Chondrocyte (in vitro differentiated cells): ENCODE measurements at places on chromosomes 16 and 17.
A peak's percentile ranks its signal among the peaks of the same experiment; 100 is the strongest.

- no peak for DNase-seq
Observed at GRCh38 chr16:72197545-72197944, 25.6 kb upstream of the PMFBP1 start.

DNA sequence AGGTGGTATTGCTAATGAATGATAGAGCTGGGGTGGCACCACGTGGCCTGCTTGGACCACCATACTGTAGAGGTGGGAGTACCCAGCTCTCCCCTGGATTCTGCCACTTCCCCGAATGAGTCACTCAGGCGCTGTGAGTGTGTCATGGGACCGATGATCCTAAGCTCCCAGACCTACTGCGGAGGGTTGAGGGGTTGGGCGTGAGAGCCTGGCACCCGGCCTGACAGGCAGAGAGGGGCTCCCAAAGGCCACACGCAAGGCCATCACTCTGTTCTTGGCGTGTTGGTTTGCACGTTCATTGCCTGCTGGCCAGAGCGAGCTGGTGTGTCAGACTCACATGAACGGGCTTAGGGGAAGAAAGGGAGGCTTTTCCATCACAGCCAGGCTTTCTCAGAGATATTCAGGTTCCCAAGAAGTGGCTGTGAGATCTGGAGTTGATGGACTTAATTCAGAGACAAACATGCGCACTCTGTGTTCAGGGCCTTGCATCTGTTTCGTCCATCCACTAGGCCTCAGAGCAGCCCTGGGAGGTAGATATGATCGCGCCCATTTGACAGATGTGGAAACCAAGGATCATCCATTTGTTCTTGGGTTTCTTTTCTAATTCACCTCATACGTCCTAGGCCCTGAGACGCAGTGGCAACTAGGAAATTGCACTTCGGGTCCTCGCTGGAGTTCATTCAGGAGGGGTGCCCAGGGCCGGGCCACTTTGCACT, 41.4 kb downstream of the CMIP start:
- DNase-seq, result no peak

DNA sequence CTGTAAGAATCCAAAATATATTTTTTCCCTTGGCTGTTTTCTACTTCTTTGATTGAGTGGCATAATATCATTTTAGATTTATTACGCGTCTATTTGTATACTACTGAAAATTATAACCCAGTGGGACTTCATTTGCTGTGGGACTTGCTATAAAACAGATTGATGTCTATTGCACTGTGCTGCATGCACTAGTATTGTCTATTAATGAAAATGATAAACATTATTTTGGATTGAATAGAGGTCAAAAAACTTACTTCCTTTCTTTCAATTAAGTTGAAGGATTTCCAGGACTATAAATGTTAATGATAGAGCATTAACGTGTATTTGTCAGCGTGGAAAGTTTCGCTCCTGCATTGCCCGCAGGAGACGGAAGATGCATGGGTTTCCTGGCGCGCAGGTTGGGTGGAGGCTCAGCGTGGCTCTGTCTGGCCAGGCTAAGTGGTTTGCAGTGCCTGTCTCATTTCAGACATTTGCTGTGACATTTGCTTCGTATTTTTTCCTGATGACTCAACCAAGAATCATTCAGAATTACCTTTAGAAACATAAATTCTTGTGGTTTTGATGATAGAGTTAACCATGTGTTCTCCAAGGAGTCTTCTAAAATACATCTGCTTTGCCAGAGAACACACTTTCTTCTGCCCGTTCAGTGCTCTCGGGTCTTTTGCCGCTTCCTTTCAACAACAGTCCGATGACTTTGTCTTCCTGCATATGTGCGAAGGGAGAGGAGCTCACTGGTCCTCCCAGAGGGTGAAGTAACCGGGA, 216.7 kb downstream of the RPTOR start:
- no peak for DNase-seq

GRCh38 chr17:53313746-53314145, 509.0 kb upstream of the KIF2B start:
- no peak for DNase-seq

GRCh38 chr17:17701658-17702057, 20.4 kb downstream of the RAI1 start:
- no peak for DNase-seq

GRCh38 chr17:12386225-12386624, 279.5 kb upstream of the MYOCD start:
- no peak for DNase-seq

GRCh38 chr17:38416840-38417209, 11.4 kb upstream of the ARHGAP23 start:
- DNase-seq, result no peak

DNA sequence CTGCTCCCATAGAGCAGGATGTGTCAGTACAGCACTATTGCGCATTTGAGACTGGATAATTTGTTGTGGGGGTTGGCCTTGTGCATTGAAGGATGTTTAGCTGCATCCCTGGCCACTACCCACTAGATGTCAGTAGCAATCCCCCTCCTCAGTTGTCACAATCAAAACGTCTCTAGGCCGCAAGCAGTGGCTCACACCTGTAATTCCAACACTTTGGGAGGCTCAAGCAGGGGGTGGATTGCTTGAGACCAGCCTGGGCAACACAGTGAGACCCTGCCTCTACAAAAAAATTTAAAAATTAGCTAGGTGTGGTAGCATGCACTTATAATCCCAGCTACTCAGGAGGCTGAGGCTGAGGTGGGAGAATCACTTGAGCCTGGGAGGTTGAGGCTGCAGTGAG, 48.4 kb downstream of the CENPV start:
- peak; percentile 15 for DNase-seq

- no peak for DNase-seq
Observed at GRCh38 chr17:77446940-77447634, 306.3 kb downstream of the SEC14L1 start.

GRCh38 chr16:79647586-79647985, 47.0 kb upstream of the MAF start:
- no peak for DNase-seq

DNA sequence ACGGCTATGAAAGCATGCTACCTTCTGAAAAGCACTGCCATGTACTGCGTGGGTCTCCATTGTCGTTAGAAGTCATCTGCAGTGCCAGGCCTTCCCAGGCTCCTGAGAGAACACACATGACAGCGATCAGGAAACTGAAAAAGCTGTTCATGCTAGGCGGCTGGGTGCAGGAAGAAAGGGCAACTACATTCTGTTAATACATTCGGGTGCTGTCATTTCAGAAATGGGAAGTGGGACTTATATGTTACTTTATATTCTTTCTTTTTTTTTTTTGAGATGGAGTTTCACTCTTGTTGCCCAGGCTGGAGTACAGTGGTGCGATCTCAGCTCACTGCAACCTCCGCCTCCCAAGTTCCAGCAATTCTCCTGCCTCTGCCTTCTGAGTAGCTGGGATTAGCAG, 19.9 kb downstream of the CFAP20 start:
- DNase-seq, result no peak

GRCh38 chr16:586047-586644, 3.7 kb upstream of the RAB40C start:
- no peak for DNase-seq

- DNase-seq, result no peak
Observed at GRCh38 chr17:57772774-57773173, 27.7 kb upstream of the CCDC182 start.

GRCh38 chr16:30775131-30775391, 11.9 kb downstream of the ZNF629 start:
- no peak for DNase-seq

DNA sequence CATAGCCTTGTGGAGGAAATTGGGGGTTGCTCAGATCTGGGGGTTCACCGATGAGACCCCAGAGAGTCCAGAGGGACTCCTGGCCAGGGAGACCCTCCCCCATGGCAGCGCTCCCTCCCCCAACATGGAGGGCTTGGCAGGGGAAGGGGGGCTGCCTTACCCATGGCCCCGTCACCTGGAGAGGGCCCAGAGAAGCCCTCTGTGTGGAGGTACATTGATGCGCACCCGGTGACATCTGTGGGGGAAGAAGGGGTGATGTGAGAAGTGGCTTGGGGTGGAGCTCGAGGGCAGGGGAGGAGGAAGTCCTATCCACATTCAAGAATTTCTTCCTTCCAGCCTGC, 16.2 kb downstream of the ETV4 start:
- DNase-seq, result peak; percentile 48
